GM12878 (cell line): ENCODE measurements at places on chromosomes 4 and X. TPM values are rescaled to one million over a fixed set of nuclear protein-coding genes. Genes with fewer than 3 reads are reported as not detected.

HPGDS gene
- polyA plus RNA-seq: 0.09 TPM in 1 of 2 replicates, not detected in the other

DDX60 gene
- polyA plus RNA-seq: 2.7 and 3.2 TPM in 2 replicates

SMARCA5 gene
- 65.4 TPM in 2 replicates for polyA plus RNA-seq

MAGED4 gene
- polyA plus RNA-seq: not detected in 2 replicates

TRIM60 gene
- not detected in 2 replicates for polyA plus RNA-seq

DNA sequence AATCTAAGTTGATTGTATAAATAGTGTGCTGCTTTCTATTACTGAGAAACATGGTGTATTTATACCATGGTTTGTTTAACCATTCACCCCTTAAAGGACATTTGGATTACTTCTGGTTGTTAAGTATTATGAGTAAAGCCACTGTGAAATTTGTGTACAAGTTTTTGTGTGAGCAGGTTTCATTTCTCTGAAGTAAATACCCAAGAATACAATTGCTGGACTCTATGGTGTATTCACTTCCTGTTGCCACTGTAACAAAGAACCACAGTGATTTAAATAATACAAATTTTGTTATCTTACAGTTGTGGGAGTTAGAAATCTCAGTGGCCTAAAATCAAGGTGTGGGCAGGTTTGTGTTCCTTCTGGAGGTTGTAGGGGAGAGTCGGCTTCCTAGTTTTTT, 869.6 kb downstream of the CCSER1 start:
- DNase-seq: no peak

GRCh38 chr4:8188743-8189550, 10.1 kb upstream of the SH3TC1 start:
- DNase-seq: no peak

DNA sequence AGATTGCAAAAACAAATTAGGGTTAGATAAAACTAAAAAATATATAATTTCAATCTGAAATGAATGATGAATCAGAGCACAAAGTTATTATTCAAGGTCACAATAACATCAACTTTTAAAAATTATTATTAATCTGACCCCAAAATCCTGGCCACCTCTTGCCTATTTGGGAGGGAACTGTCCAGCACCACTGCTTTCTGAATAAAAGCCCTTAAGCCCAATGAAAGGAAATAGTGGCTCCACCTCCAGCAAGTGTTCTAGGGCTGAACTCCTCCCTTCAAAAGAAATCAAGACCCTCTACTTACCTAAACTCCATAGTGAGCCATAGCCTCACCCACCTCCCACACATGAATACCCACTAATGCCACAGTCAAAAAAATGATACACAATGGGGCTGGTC, 208.2 kb downstream of the PARM1 start:
- DNase-seq: no peak

DNA sequence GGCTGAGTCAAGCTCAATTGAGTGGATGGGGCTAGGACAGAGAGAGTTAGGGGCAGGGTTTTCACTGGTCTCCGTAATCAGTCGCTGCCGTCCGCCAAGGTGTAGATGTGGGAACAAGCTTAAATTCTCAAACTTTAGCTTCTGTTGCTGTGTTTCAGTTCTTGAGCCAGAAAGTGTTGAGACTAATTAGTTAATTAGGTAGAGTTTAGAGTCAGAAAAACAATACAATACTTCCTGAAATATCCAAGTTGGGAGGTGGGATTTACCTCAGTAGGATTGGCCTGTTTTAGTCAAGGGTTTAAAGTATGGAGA, 1.1 kb upstream of the UBE2D3 start:
- no peak for DNase-seq

DNA sequence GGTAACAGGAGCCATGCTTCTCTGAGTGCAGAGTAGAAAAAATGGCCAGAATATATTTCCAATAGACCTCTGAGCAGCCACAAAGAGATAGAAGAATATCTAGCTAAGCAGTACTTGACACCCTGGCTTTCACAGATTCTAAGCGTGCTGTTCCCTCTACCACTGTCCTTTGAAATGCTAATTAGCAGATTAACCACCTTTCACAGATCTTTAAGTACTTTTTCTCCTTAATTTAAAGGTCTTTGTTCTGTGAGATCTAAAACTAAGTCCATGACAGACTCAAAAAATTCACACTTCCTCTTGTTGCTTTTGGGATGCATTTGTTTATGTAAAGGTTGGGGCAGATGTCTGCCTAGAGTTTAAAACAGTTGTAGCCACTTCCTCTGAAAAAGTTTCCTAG, 28.3 kb upstream of the MAGEC2 start:
- no peak for DNase-seq

- DNase-seq: no peak
These were observed 31.1 kb downstream of the RAB28 start for GRCh38 chr4:13452927-13453579.

DNA sequence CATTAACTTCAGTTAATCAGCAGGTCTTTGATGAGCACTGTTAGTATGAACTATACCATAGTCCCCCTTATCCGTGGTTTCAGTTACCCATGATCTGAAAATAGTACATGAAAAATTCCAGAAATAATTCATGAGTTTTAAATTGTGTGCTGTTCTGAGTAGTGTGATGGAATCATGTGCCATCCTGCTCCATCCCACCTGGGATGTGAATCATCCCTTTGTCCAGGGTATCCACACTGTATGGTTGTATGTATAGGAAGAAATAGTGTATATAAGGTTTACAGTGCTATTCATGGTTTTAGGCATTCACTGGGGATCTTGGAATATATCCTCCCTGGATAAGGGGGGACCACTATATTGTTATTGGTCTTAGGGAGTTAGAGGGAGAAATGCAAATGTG, 24.5 kb downstream of the ARHGAP10 start:
- DNase-seq: no peak

DNA sequence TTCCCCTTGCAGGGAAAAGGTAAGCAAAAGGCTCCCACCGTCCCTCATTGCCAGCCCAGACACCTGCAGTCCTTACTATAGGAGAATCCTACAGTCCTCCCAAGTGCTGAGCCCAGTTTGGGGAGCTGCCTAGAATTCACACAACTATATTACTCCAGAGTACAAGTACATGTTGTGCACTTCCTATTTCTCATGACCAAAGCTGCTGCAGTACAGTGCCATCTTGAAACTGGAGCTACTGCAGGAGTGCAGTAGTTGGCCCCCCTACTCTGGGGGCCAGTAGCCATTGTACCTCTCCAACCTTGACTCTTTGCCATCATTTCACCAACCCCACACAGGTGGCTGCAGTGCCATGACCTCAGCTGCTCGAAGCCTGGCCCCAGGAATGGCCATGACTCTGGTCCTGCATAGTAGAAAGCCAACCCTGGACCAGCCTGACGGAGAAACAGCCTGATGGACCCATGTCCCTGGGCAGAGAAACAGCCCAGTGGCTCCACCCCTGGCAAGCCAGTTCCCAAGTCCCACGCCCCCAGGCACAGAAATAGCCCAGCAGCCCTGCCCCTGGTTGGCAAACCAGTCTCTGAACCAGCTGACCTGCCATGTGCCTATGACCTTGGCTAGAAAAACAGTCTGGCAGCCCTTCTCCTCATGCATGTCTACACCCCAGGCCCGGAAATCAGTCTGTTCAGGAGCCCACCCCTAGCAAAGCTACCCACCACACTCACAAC, 51.9 kb downstream of the PHKA1 start:
- no peak for DNase-seq

DNA sequence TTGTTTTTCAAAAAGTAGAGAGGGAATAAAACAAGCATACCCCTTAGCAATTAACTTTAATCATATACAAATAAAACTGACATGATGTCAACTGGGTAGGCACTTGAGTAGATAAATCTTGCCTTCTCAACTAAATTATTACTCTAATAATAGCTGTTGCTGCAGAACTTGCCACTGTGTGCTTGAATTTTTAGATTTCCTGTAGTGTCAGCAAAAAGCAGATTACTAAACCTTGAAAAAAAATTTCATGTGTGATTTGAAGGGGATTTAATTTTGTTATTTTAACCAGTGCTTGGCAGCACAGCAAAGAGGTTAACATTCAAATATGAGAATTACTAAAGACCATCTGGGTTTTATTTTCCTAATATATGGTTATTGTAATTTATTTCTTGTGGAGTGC, 438.3 kb upstream of the SPANXN1 start:
- no peak for DNase-seq

GRCh38 chr4:23889814-23890341, at the start of gene PPARGC1A:
Gene PPARGC1A (minus strand): TSS chr4:23890047. CDS start chr4:23889957, 90 bp downstream.
- no peak for DNase-seq

GRCh38 chr4:189032606-189033338, 893.5 kb downstream of the TRIML1 start:
- DNase-seq: no peak

- no peak for DNase-seq
These were observed 65.5 kb downstream of the HAND2 start for GRCh38 chr4:173464481-173464880.

- no peak for DNase-seq
These were observed 219.0 kb downstream of the TLL1 start for GRCh38 chr4:166091912-166092510.

DNA sequence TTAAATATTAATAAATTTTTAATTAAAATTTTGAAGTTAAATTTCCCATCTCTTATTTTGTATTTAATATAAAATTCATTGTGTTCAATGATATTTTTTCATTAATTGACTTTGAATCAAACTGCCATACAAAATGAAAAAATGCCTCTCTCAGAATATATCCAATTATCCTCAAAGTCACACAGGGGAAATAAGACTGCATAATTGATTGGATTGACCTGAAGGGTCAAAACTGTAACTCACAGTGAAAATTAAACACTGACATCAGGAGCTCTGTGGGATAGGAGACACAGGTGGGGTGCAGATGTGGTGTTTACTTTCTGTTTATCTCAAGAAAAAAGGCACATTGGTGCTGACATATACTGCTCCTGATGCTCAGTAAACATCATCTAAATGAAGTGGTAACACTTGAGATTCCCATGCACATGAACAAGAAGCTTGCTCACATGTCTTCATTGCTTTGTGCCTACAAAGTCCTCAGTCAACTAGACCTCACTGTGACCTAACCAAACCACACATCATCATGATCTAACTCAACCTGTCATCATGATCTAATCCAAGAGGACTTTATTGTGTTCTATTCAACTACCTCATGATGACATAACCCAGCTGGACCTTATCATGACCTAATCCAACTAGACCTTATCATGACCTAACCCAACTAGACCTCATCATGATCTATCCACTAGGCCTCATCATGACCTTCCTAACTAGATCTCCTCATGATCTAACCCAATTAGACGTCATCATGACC, 83.7 kb downstream of the DHRSX start:
- DNase-seq: no peak
